ENCODE measurements at places on chromosomes 16 and 17. TPM values are rescaled to one million over a fixed set of nuclear protein-coding genes. Genes with fewer than 3 reads are reported as not detected.
A peak's percentile ranks its signal among the peaks of the same experiment; 100 is the strongest.

KCNH6 gene
- total RNA-seq, result not detected

- DNase-seq, result peak; percentile 43
These were observed 3.3 kb downstream of the ERBB2 start for GRCh38 chr17:39702901-39703893.

GRCh38 chr17:15085890-15086677, 179.0 kb downstream of the PMP22 start:
- no peak for DNase-seq

- no peak for DNase-seq
These were observed 31.2 kb downstream of the MMD start for GRCh38 chr17:55390364-55390977.

DNA sequence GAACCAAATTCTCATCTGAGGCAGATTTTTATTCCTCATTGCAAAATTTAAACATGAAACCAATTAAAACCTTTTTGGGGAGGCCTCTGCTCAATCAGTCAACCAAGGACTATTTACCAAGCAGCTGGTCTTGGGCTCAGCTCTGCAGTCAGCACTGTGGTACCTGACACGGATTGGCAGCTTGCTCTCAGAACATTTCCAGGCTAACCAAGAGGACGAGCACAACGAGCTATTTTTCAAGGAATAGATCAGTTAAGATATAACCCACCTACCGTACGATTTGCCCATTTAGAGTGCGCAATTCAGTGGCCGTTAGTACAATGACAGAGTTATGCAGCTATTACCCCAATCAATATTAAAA, 26.4 kb upstream of the KLHDC4 start:
- DNase-seq, result no peak

SLC12A4 gene
- total RNA-seq, result 22.5 TPM

DNA sequence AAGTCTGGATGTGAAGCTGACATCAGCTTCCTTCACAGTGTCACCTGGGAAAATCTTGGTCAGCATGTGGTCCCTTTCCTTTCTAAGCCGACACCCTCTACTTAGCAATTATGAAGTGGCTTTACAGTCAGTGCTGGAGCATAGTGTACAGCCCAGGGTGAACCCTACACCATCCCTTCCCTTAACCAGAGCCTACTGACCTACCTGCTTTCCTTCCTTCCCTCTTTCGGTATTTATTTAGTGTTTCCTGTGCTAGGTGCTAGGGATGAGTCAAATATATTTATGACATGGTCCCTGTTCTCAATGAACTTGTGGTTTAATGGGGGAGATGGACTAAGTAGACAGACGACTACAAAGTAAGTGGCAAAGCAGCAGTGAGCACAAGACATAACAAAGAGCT, 77.5 kb downstream of the CDK5R1 start:
- no peak for DNase-seq

C16orf86 gene
- total RNA-seq, result 6.8 TPM

GRCh38 chr16:89621698-89622409, 8.4 kb downstream of the DPEP1 start:
- DNase-seq, result no peak

DNA sequence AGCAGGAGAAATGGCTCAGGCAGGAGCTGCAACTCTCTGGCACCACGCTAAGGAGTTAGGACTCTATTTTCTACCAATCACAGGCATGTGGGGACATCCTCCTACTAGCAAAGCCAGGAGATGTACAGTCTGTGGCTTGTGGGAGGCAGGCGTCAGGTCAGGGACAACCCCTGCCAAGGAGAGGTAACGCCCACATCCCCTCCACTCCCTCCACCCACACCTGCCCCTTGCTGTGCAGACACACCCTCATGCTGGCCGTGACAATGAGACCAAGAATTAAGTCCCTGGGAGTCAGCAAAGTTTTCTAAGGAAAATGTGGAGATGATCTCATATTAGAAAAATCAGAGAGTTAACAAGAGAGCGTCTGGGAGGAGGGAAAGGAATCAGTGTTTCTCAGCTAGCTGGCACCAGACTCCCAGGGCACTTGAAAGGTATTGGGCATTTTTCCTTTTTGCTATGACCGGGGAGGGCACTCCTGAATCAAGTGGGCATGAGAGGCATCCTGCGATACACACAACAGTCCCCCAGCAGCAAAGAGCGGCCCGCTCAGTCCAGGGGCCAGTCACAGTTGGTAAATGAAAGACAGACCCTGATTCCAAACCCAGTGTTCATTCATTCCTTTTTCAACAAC, 87.3 kb upstream of the RPL38 start:
- DNase-seq, result no peak

- DNase-seq, result no peak
These were observed 44.3 kb downstream of the TRAF4 start for GRCh38 chr17:28788100-28788499.

RANBP10 gene
- total RNA-seq, result 21.4 TPM

GRCh38 chr16:17567455-17567854, 96.7 kb upstream of the XYLT1 start:
- DNase-seq, result no peak

CCL11 gene
- not detected for total RNA-seq

- DNase-seq, result no peak
These were observed 181.2 kb upstream of the COX10 start for GRCh38 chr17:13888056-13888609.

DNA sequence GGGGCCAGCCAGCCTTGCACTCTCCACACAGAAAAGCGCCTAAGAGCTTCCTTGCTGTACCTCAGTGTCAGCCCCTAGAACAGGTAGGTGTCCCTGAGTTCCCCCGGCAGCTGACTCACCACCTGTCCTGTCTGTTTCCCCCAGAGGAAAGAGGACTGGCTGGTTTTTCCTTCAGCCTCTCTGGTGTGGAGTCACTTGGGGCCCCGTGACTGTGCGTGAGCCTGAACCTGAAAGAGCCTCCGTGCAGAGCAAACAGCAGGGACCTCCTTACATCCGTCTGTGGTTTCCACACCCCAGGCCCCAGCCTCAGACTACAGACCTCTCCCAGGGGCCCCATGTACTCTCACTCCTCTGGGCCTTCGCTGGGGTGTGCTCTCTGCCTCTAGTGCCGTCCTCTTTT, 87.8 kb downstream of the GNAO1 start:
- no peak for DNase-seq
